ENCODE measurements at places on chromosomes 5 and 9. TPM values are rescaled to one million over a fixed set of nuclear protein-coding genes. Genes with fewer than 3 reads are reported as not detected.

TAS2R1 gene
- total RNA-seq: not detected

DNA sequence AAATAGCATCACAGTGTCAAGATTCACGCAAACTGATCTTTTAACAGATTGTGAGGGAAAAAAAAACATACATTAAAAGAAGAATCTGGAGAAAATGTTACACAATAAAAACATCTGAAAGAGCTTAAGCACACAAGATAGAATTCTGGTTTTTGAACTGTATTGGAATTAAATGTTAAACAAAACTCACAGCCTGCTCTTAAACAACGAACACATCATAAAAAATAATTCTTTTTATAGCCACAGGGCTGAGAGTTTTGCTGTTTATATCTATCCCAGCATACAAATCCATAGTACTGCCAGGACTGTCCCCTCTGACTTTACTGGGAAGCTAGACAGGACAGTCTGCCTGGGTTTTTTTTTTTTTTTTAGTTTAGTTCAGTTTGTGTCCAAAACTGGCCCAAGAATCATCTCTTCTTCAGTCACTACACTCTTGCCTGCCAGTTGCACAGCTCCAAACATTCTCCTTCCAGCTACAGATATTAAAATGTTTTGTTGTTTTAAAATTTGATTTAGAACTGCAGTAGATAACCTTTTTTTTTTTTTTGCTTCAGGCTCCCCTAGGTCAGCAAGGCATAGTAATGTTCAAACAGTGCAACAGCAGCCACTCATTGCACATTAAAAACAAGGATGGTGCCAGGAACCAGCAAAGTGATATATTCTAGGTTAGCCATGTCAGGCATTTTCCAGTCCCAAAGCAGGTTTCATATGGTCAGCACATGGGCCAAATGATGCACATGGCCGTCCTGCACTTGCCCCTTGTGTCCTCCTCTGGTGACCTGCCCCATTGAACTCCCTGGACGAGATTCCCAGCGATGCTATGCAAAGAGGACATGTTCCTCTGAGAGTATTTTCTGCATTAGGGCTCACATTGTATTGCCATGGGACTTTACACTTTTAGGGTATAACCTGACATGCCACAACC is 173.6 kb downstream of the ARL15 start:
- H3K4me1 ChIP-seq: no peaks in the 10 kb centered on the region
- H3K36me3 ChIP-seq: no peaks in the 10 kb centered on the region
- no peak for DNase-seq
- H3K4me3 ChIP-seq: no peak overlapping the region
- no peaks in the 10 kb centered on the region for H3K27me3 ChIP-seq

PCDHGB1 gene
- total RNA-seq: 0.19 TPM

TEX48 gene
- 1.4 TPM for total RNA-seq

DNA sequence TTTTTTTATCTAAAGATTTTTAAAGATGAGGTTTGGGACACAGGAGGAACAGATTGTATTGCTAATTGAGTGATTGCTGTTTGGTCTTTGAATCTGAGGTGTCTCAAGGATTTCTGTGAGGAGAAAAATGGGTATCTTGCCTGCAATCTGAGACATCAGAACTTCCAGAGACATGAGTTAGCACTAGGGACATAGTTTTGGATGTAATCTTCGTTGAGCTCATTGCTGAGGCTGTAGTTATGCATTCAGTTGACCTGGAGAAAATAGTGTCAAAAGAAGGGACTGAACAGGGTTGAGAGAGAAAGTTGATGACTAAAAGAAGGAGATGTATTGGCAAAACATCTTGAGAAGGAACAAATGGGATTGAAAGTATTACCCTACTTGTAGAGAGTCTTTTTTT is 24.6 kb downstream of the C9orf85 start:
- H3K4me3 ChIP-seq: no peak overlapping the region
- peaks cover 6% of the 10 kb centered on the region for H3K4me1 ChIP-seq
- no peaks in the 10 kb centered on the region for H3K27me3 ChIP-seq
- no peak overlapping the region for H3K27ac ChIP-seq
